ENCODE measurements at places on chromosomes 7 and 10.

DNA sequence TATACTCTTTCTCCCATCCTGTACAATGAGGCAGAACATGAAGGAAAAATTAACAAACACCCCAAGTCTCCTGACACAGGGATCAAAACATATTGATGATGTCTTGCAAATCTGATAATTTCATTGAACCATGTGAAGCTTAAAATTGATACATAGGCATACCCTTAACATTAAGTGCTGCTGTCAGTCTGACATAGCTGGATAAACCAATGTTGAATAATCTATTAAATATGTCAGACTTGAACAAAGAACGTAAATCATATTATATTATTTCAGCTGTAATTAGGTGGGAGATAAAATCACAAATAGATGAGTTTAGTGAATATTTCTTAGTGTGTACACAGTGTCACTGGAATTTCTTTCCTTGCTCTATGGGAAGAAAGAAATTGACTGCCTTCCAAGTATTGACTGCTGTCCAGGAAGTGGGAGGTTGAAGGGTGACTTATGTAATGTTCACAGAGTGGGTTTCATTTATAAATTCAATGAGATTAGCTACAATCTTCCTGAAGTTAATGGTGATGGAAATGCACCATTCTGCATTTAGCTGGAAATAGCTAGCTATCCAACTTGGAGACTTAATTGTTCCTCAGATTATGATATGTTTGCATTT lies 170.8 kb downstream of the AUTS2 start:
- no peak for DNase-seq

GRCh38 chr10:48690791-48691660 lies 6.4 kb downstream of the WDFY4 start:
- no peak for DNase-seq

- DNase-seq: no peak
Measured at GRCh38 chr10:96764425-96765060, 44.2 kb upstream of the PIK3AP1 start.

DNA sequence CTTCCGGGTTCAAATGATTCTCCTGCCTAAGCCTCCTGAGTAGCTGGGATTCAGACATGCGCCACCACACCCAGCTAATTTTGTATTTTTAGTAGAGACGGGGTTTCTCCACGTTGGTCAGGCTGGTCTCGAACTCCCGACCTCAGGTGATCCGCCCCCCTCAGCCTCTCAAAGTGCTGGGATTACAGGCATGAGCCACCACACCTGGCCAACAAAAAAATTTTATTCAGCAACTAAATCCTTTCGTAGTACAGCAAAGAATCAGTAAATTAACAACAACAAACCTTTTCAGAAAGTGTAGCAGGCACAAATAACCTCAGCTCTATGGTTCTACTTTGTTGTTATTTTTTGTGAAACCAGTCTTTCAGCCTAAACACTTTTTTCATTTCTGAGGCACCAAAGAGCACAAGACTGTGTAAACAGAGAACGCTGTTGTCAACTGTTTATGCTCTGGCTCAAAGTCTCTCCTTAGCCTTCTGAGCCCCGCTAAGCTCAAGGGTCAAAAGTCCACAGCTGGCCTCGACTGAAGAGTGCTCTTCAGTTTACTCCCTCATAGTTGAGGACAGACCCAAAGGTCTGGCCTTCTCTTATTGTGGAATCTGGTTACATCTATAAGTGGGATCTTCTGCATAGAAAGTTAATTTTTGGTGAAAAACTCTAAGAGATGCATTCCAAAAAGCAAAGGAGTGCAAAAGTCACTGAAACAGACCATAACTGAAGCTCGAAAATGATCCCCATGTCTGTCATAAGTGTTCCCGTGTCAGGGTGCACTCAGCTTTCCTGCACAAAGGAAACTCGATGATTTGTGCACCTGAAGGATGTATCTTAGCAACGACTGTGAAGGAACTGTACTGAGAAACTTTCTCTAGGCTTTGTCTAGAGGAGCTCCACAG lies 24.6 kb upstream of the DDX50 start:
- DNase-seq: no peak

DNA sequence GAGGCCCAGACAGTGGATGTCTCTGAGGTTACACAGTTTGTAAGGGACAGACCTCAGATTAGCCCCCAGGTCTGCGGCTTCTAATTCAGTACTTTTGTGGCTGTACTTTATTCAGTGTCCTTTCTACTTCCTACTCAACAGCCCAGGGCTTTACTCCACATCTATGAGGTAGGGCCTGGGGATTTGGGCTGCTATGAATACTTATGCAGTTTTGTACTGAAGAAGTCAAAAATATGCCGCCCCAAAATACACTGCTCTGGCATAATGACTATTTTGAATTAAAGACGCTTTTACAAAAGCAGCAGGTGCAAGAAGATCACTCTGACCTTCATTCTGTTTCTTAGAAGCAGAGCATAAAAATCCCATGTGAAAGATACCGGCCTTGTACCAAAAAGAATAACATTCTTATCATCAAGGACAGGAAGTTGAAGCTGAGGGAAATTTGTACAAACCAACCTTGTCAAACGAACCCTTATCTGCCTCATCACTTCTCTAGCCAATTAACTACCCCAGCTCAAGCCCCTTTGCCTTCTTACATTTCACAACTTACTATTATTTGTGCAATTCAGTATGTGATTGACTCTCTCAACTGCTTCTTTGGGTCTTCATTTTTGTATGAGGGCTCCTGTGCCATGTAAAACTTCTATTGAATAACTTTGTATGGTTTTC lies 26.1 kb upstream of the TRUB1 start:
- DNase-seq: no peak

DNA sequence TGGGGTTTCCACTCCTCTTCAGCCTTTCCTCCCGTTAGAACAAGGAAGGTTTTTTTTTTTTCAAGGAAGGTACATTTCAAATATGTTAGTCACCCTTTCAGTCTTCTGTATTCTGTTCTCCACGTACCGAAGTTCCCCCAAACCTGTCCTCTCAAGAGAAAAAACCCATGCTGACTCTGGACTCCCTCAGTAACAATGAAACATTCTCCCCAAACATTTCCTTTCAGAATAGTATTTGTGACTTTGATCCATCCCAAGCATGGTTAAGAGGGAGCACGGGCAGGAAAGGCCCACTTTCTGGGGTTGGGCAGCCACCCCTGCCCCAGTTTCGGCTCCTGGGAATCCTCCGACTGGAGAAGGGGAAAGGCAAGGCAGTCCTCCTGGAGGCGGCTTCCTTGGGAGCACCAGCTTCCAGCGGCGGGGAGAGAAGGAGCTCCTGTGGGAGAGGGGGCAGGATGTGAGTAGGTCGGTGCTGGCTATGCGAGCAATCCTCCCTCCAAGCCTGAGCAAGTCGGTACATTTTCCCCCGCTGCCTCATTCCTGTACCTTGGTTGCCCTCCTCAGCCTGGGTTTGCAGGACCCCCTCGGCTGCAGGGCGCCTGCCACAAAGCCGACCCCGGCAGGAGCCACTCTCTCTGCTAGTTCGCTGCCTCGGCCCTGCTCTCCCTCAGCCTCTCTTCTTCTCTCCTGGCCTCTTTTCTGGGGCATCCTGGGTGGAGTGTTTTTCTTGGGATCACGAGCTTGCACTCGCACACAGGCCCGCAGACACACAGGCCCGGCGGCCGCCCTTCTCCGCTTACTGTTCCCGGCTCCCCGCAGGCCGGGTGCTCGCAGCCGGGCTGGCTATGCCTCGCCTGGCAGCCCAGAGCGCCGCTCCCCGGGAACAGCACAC lies 2.1 kb upstream of the HOXA1 start:
- no peak for DNase-seq

- DNase-seq: no peak
Measured at GRCh38 chr7:53476566-53476965, 441.1 kb downstream of the POM121L12 start.

- no peak for DNase-seq
Measured at GRCh38 chr7:93196336-93196735, 29.9 kb downstream of the HEPACAM2 start.

GRCh38 chr10:113329121-113329596 lies 223.7 kb upstream of the HABP2 start:
- no peak for DNase-seq

DNA sequence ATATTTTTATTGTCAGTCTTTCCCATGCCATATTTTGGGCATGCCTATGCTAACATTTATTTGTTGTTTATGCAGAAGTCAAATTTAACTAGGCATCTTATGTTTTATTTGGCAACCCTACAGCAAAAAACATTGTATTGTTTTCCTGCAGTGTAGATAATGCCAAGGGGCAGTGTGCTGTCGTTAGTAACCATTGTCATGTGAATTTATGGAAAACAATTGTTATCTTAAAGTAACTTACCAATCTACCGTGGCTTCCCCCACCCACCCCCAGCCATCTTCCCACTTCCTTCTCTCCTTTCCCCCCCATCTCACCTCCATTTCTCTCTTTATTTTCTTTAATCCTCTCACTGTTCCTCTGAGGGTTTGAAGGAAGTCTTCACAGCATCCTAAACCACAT lies 370.5 kb downstream of the ACTR3B start:
- DNase-seq: no peak

- no peak for DNase-seq
Measured at GRCh38 chr7:106064316-106064715, 47.8 kb downstream of the SYPL1 start.

GRCh38 chr10:114754445-114755320 lies 66.9 kb upstream of the FHIP2A start:
- no peak for DNase-seq

DNA sequence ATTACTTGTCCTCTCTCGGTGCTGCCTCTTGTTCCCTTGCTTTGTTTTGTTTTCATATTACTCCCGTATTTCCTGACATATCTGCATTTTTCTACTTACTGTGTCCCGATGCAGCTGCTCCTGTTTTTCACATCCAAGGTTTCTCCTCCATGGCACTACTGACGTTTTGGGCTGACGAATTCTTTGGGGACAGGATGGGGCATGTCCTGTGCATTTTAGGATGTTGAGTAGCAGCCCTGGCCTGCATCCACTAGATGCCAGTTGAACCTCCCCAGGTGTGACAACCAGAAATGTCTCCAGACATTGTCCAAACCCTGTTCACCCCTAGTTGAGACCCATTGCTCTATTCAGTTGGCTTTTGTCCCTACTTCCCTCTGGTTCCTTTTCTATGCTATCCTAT lies 12.4 kb downstream of the ZNF789 start:
- DNase-seq: no peak

- no peak for DNase-seq
Measured at GRCh38 chr7:96300502-96300901, 21.4 kb downstream of the SLC25A13 start.

All from stimulated activated CD4-positive, alpha-beta T cell treated with anti-CD3 and anti-CD28 coated beads, Interleukin-1b, Interleukin-23, amount 100 ng/mL, for 1 hour (primary cell).